ENCODE measurements at places on chromosomes 12 and 14.
A peak's percentile ranks its signal among the peaks of the same experiment; 100 is the strongest.

DNA sequence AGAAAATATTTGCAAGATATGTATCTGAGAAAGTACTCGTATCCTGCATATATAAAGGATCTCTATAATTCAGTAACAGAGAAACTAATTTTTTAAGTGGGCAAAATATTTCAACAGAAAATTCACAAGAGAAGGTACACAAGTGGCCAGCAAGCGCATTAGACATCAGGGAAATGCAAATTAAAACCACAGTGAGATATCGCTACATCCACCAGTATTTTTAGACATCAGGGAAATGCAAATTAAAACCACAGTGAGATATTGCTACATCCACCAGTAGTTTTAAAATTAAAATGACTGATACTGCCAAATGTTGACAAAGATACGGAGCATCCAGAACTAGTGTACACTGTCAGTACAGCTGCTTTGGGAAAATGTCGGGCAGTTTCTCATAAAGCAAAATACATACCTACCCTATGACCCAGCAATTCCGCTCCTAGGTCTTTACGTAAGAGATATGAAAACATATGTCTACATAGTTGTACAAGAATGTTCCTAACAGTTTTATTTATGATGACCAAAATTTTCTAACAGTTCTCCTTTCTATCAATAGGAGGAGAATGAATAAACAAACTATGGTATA is 2.8 kb upstream of the KCNK13 start:
- no peak for DNase-seq

DNA sequence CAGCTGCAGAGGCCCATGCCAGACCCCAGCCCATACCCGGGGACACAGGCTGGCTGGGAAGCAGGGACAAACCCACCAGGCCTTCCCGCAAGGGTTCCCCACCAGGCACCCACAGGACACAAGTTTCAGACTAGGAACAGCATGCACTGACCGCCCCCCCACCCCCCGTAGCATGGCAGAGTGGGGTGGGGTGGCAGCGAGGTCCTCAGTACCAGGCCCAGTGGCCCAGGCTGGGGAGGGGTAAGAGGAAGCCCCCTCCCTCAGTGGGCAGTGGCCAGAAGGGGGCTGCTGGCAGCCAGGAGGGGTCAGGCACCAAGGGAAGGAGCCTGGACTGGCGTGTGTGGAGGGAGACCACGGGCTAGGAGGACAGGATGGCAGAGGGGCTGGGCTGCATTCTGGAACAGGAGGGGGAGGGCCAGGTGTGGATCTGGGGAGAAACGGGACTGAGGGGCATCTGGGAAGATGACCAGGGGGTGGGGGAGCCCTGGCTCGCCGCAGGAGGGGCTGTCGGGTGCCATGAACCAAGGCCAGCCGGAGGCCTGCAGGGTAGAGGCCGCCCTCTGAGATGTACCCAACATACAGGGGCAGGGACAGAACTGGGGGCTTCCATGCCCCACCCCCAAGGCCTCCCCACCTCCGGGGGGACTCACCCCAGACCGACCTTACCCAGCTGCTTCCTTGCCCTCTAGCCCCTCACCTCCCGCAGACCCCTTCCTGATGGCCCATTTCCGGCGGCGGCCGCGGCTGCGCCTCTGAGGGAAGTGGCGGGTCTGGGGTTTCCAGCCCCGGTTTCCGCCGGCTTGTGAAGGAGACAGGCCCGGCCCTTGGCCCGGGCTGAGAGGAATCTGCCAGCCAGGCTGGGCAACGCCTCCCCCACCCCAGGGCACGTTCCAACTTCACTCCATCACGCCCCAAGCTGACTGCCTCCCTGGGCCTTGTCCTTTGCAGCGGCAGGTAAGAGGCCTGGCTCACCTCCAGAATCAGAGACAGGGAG is 5.6 kb upstream of the JAG2 start:
- DNase-seq = no peak

- no peak for DNase-seq
Observed at GRCh38 chr12:7369274-7369729, 65.4 kb downstream of the ACSM4 start.

- DNase-seq = no peak
Observed at GRCh38 chr12:12749433-12749832, 32.3 kb downstream of the CDKN1B start.

- DNase-seq = no peak
Observed at GRCh38 chr12:8702159-8702558, 4.4 kb downstream of the RIMKLB start.

DNA sequence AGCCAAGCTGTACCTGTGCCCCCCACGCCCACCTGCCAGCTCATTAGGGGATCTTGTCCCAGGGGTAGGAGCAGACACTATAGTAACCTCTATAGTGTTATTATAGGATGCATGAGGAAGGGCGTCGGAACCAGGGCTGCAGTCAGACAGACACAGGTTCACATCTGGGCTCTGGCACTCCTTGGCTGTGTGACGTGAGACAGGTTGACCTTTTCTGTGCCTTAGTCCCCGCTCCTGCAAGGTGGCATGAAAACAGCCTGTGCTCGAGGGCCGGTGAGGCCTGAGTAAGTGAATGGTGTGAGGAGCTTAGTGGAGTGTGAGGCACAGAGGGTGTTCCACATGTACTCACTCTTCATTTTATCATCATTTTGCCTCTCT is 19.0 kb downstream of the ASB2 start:
- DNase-seq = no peak

DNA sequence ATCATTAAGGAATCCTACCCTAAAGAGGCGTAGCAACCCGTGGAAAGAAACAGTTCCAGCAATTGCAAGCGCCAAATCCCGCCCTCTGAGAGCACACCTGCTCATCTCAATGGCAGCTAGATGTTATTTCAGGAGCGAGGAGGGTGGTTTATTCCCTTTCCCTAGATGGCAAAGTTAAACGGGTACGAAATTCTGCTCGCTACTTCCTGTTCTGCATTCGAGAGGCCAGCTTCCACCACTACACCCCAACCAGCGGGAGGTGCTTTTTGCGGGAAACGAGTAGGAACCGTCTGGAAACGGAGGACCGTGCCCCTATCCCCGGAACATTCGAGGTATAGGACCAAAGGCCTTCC is 536 bp downstream of the VPS29 start:
- peak; percentile 15 for DNase-seq

- no peak for DNase-seq
Observed at GRCh38 chr12:97404093-97404492, 58.5 kb upstream of the RMST start.

DNA sequence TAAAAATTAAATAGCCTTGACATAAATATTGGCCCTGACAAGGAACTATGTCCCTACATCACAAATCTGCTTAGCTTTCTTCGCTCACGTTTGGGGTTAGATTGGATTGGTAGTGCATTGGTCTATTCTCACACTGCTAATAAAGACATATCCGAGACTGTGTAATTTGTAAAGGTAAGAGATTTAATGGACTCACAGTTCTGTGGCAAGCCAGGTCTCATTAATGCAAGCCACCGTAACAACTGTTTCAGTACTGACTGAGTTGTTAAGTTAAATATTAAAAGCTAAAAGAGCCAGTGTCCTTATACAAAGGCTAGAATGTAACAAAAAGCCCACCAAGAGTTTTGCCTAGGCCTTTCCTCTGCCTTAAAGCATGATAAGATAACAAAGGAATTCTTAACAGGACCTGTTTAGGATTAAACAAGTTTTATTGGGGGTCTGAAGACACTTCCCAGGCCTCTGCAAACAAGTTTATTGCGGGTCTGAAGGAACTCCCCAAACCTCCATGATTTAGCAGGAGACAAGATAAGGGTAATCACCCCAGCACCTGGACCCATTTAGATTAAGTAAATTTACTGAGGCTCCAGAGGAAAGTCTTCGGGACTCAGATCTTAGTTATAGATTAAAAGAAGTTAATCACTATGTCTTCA is 88.2 kb upstream of the PTGDR start:
- DNase-seq = no peak

DNA sequence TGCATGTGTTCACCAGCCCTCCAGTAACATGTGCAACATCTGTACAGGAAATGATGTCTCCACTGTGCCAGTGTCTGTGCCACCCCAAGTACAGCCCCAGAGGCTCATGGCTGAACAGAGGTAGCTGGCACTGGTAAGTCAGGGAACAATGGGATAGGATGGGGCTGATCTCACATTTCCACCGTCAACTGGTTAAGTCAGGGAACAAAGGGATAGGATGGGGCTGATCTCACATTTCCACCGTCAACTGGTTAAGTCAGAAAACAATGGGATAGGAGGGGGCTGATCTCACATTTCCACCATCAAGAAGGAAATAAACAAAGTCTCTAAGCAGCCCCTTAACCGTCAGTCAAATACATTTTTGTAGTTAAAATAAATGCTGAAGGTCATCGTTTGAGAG is 246.6 kb downstream of the TMEM132D start:
- DNase-seq = no peak
